ENCODE measurements at places on chromosomes 4 and X.

GRCh38 chr4:123127218-123127617 lies 204.8 kb upstream of the NUDT6 start:
- no peak for DNase-seq

DNA sequence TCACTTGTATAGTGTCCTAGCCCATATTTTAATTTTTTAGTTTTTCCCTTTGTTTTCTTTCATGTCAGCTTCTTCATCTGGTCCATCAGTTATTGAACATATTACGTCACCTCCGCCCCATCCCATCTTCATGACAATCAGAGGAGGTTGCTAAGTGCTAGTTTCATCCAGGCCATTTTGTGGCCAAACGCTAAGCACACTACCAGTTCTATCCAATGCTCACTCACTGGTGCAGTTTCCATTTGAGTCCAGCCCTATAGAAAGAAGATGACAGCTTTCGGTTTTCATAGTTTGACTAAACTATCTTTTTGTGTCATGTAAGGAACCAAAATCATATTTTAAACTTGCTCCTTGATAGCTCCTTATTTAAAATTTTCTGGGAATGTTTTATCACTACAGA lies 304.2 kb downstream of the TENM3 start:
- no peak for DNase-seq

GRCh38 chrX:72306085-72306801 lies 529 bp upstream of the CITED1 start:
- DNase-seq: peak; percentile 17

DNA sequence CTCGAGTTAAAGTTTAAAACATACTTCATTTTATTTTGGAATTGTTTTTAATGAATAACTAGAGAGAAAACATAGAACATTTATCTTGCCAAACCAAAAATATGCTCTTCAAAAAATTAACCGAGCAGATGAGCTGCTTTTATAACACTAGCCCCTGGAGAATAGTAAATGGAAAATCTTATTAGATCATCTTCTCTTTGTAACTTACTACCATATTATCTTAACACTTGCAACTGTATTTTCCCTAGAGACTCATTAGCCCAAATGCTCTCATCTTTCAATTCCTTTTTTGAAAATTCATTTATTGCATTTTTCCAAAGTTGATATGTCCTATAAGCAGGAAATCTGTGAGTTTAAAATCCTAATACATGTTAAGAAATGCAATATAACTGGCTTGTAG lies 143.3 kb downstream of the CAMK2D start:
- DNase-seq: no peak

- peak; percentile 79 for DNase-seq
Observed at GRCh38 chr4:77699731-77700210, 94.2 kb downstream of the CXCL13 start.

DNA sequence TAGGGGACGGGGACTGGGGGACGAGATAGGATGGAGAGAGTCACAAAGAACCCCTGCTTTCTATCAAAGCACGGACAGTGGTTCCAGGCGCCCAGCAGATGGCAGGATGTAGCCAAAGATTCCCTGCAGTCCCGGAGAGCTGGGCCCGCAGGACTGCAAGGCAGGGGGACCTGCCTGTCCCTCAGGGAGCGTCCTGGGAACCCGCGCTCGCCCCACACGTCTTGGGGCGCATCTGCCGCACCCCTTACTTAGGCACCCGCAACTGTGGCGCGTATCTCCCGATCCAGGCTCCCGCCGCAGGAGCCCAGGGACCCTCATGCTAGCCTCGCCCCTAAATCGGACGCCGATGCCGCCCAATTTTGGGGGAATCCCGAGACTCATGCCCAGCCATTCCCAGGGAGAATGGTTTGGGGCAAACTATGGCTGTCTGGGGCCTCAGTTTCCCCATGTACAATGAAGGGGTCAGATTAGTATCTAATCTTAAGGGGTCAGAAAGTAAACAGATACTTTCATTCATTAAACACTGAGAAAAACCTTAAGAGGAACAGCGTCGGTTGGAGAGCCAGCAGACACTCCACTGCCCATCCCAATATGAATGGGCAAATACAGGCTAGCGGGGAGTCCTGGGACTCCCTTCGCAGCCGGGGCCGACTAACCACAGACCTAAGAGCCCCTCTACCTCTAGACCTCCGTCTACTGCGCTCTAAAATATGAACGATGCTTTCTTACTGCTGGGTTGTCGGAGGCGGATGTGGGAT lies 581 bp upstream of the STK32B start:
- peak; percentile 86 for DNase-seq

GRCh38 chr4:85527815-85528214 lies 52.9 kb downstream of the ARHGAP24 start:
- DNase-seq: no peak

GRCh38 chrX:119222932-119223331 lies 13.2 kb upstream of the PGRMC1 start:
- no peak for DNase-seq

DNA sequence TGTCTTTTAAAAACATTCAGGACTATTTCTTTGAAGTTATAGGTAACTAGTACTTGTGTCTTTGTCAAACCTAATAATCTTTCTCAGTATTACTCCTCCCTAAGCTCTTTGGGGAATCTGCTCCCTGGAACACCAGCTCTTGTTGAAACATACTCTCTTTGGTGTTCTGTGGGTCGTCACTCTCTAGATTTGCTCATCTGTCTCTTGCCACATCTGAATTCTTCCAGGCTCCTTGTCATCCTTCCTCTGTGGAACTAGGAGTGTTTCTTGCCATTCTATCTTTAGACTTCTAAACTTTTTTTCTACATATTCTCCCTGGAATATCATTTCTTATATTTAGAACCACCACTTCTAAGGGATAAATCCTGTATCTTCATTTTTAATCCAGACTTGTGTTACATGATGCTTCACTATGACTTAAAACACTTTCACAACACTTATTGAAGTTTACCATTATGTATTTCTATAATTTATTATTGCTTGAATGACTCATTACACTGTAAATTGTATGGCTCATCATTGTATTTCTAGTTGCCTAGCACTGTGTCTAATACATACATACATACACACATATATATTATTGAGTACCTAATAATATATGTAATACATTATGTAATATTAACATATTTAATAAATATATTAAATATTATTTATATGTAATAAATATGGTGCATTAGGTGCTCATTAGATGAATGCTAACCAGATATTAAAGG lies 186.1 kb downstream of the TMA16 start:
- DNase-seq: no peak

DNA sequence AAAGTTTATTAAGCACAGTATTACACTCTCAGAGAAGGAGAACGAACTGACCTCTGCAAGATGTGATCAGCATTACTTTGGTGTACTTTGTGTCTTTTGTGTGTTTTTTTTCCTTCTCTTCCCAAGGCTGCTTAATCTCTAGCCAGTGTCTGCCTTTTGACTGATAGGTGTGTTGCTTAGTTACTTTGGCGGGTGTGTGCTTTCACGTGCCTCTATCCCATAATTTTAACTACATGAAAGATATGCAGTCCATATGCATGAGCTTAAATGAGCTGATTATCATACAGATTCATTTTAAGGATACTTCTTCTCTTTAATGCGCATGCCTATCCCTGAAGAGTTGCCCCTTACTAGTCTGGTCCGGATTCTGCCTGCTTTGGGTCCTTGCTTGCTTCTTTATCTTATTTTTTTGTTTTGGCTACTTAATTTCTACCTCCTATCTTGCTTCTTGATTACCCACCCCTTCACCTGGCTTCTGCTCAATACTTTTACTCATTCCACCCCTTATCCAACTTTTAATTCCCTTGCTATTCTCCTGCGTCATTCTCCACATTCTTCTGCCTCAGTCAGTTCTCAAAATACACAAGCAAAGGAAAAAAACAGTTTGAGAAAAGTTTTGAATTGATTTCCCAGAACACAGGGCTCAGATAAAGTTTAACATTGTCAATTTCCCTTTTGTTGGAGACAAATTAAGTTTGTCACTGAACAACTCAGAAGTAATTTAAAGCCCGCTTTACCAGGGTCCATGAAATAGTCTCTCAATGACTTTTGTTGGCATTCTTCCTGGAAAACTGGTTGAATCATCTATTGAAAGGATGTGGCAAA lies 182.0 kb downstream of the TENT5D start:
- DNase-seq: no peak

DNA sequence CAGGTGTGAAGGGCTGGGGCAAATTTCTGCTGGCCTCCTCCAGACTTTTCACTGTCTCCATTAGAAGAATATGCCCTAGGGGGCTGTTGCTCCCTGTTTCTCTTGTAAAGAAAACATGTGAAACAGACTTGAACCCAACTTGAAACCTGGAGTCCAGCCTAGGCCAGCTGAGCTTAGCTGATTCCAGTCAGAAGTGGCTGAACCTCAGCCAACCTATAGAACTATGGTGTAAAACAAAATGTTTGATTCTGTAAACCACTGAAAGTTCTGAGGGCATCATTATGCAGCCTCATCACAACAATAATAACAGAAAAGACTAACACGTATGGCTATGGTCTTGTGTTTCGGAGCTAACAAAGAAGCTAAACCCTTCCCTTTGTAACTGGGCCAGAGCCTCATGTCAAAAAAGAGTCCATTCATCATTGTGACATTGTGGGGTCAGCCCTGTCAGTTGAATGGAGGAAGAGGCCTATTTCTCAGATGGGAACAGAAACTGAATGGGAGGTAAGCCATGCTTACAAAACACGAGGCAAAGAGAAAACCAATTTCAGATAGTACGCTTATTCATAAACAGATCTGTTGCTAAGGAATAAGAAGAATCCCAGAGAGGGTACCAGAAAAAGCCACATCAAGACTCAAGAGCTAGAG lies 34.1 kb downstream of the SETD7 start:
- DNase-seq: no peak

DNA sequence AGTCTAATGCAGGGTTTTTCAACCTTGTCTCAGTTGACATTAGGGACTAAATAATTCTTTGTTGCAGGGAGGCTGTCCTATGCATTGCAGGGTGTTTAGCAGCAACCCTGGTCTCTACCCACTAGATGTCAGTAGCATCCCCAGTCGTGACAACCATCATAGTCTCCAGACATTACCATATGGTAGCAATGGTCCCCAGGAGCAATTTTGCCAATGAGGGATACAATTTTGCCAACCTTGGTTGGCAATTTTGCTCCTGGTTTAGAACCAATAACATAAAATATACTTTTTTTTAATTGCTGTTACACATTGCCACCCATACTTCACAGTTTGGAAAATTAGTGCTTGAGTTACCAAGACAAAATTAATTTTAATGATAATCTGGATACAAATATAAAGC lies 6.0 kb downstream of the EREG start:
- peak; percentile 49 for DNase-seq

DNA sequence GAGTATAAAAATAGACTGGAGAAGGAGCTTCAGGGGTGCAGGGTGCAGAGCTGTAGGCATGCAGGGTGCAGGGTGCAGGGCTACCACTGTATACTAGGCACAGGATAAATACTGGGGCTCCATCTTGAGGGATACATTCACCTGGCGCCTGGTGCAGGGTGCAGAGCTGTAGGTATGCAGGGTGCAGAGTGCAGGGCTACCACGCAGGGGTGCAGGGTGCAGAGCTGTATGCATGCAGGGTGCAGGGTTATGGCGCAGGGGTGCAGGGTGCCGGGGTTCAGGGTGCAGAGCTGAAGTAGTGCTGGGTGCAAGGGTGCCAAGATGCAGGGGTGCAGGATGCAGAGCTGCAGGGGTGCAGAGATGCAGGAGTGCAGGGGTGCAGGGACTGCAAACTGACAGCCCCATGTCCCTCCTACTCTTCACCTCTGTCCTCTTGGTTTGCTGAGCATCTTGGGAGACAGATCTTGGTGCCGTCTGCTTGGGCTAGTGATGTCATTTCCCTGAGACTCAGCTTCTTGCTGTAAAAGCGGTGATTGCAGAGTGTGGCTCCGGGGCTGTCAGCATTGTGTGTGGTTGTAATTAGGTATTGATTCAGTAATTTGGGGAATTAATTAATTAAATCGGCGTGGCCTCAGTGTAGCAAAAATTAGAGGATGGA lies 91.2 kb downstream of the ADRA2C start:
- no peak for DNase-seq

DNA sequence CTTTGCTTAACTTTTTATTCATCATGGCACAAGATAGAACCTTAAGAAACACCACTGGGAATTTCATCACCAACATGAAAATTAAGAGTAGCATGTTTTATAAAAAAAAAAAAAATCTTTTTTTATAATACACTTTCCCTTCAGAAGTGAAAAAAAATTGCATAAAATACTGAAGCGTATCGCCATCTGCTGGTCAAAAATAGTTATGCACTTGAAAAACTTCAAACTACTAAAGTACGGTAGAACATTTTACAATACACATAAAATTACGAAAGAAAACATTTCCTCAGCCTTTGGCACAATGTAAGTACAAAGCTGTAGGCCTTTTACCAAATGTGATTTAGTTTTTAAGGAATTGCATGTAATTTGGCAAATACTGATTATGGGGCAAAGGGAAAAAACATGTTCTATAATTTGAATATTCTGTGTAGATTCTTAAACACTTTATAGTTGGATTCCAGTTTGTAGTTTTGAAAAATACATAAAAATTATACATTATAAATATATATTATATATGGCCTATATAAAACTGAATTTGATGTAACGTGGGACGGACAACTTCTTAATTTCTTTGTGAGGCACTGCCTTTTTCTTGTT lies 26.5 kb downstream of the HCCS start:
- DNase-seq: no peak

DNA sequence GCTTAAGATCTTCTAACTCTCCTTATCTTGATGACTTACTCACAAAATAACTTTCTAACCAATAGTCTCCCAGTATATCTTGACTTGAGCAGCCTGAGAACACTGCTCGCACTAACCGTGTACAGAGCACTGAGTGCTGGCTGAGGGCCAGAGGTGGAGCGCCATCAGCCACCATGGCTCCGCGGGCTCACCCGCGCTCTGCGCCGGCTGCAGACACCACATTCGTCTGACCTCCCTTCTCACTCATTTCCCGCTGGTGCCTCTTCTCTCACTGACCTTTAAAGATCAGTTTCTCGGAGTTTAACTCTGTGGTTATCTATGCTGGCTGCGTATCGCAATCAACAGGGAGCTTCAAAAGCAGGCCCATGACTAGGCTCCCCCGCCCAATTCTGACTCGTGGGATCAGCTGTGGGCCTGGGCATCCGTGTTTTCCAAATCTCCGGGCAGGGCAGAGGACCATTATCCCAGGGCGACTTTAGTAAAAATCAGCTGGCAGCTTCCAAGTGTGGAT lies 78.6 kb downstream of the HAUS3 start:
- DNase-seq: no peak

GRCh38 chr4:127641524-127641923 lies 8.8 kb downstream of the INTU start:
- DNase-seq: no peak

DNA sequence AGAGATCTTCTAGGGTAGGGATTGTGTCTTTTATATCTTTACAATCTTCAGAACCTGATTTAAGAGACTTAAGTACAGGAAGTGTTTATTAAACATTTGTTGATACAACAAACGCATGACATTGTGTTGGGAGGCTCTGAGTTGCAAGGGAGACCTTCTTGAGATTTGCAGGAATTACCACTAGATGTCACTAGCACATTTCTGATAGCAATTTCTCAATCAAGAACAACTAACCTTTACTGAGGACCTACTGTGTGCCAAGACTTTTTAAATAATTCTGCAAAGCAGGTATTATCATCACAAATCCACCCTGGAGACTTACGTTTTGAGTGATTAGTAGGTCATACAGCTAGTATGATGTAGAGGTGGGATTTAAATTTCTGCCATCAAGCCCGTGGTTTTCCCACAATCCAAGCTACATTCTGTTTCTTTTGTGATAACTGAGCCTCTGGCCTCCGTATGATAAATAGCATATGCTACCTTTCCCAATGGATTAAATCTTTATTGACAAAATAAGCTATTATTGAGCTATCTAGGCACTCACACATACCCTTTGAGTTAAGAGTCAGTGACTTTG lies 986.0 kb downstream of the CCSER1 start:
- no peak for DNase-seq

- no peak for DNase-seq
Observed at GRCh38 chr4:6071959-6072720, 53.9 kb upstream of the C4orf50 start.

Data from WERI-Rb-1 (cell line).